ENCODE measurements at places on chromosomes 13 and 19.

GRCh38 chr13:33213797-33214196 lies 71.8 kb downstream of the STARD13 start:
- no peak for DNase-seq

GRCh38 chr13:20969182-20969581 lies 66.6 kb upstream of the XPO4 start:
- DNase-seq, result no peak

DNA sequence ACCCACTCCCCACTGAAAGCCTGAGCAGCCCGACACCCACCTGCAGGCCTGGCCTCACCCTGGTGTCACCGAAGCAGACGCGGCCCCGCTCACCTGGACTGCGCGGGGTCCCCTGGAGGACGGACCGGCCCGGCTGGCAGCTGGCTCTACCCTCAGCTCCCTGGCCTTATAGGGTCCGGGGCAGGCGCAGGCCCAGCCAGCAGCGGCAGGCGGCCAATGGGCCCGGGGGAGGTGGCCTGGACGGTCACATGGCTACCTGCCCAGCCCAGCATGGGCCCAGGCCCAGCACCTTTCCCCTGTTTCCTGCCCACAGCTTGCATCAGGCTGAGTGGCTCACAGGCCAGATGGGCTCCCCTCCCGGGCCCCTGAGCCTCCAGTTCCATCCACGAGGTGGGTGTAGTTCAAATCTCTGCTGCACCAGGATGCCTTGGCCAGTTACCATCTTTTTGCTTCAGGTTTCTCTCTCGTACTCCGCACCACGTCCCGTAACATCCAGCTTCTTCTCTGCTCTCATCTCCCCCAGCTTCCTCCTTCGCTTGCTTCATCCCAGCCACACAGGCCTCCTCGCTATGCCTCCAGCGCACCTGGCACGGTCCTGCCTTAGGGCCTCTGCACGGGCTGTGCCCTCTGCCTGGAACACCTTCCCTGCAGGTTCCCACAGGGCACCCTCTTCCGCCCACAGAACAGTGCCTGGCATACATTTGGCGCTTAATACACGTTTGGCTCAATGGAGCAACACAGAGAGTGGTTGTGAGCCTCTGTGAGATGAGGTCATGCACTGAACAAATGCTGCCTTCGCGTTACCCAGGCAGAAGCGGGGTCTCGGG lies at the start of gene PLIN4:
Gene PLIN4, minus strand, starts transcription at position 142 of the 827 bp plus-strand sequence. CDS start 214 bp downstream, outside the sequence.
- peak; percentile 91 for DNase-seq

- DNase-seq, result no peak
Observed at GRCh38 chr19:33508941-33509614, 12.5 kb downstream of the PEPD start.

GRCh38 chr19:32018014-32018413 lies 327.4 kb upstream of the ZNF507 start:
- DNase-seq, result peak; percentile 56

- no peak for DNase-seq
Observed at GRCh38 chr19:1249990-1250436, 1.6 kb downstream of the MIDN start.

- no peak for DNase-seq
Observed at GRCh38 chr13:83272076-83272475, 610.2 kb downstream of the SLITRK1 start.

DNA sequence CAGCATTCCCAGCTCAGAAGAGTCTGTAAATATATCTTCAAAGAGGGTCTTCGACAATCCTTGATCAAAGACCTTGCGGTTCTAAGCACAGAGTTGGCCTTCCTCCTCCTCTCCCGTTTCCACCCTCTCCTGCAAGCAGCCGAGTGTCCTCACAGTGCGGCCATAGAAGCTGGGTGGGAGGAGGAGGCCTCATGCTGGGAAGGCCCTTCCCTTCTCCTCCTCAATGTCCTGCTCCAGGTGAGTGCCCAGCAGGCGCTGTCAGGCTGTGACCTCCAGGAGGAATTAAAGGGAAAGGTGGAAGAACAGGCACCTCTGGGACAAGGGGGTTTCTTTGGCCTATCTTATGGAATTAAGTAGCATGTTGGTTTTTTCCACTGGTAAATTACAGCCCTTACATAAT lies 674.2 kb upstream of the ARGLU1 start:
- no peak for DNase-seq

- DNase-seq, result no peak
Observed at GRCh38 chr13:87999788-88000187, 328.6 kb downstream of the SLITRK5 start.

DNA sequence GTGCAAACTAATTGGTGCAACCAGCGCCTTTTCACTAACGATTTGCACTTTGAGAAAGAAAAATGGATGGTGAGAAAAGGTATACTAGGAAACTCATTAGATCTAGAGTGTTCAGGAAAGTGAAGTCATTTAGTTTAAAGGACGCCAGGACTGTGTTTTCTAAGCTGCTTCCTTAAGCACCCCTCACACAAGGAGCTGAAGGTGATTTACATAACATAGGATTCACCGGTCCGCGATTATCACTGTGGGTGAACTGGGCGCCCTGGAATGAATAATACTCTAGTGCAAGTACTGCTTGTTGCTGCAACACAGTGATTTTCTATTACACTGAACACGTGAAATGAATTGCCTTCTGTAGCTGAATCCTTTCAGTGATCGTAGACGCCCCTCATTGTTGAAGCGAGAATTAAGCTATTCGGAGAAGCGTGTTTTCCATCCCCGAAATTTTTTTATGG lies 2.6 kb upstream of the MAB21L1 start:
- DNase-seq, result no peak

- no peak for DNase-seq
Observed at GRCh38 chr19:35931874-35932202, 4.3 kb upstream of the LRFN3 start.

GRCh38 chr13:19056355-19056880 lies 125.2 kb downstream of the TUBA3C start:
- no peak for DNase-seq

DNA sequence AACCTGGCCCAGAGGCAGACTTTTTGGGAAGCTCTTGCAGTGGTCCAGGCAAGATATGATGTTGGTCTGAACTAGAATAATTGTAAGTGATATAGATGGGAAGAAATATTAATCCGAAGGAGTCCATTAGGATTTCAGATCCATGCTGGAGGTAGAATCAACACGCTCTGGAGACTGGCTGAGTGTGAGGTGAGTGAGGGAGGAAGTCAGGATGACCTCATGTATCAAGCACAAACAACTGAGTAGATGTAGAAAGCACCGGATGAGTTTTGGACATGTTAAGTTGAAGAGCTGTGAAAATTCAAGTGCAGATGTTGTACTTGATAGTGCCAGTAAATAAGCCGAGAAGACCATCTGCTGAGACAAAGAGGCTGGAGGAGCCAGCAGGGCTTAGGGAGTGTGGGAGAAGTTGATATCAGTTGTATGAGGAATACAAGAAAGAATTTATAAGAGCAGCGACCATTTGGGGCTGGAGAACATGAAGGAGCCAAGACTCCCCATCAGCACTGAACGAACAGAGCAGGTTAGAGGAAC lies 5.3 kb upstream of the CNMD start:
- no peak for DNase-seq

GRCh38 chr13:110580800-110581199 lies 19.3 kb upstream of the RAB20 start:
- no peak for DNase-seq

DNA sequence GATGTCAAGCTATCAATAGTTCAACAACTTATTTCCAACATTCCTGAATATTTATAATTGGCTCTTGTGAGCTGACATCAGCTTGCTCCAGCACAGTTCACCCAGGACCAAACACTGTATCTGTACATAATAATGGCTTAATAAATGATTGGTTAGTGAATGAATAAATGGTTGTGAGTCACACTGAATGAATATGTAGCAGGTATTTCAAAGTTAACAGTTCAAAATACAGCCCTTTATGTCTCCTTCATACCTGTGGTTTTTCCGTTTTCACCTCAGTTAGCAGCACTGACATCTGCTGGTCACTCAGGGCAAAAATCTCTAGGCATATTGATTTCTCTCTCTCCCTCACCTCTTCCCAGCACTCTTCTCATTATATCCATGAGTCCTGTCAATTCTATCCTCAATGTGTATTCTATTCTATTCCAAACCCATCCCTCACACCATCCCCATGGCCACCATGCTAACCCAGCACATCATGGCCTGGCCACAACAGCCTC lies 76.3 kb downstream of the PEG3 start:
- no peak for DNase-seq

- DNase-seq, result no peak
Observed at GRCh38 chr19:47243364-47243775, 12.4 kb upstream of the BBC3 start.

- DNase-seq, result no peak
Observed at GRCh38 chr13:80559944-80560343, 219.0 kb upstream of the SPRY2 start.

DNA sequence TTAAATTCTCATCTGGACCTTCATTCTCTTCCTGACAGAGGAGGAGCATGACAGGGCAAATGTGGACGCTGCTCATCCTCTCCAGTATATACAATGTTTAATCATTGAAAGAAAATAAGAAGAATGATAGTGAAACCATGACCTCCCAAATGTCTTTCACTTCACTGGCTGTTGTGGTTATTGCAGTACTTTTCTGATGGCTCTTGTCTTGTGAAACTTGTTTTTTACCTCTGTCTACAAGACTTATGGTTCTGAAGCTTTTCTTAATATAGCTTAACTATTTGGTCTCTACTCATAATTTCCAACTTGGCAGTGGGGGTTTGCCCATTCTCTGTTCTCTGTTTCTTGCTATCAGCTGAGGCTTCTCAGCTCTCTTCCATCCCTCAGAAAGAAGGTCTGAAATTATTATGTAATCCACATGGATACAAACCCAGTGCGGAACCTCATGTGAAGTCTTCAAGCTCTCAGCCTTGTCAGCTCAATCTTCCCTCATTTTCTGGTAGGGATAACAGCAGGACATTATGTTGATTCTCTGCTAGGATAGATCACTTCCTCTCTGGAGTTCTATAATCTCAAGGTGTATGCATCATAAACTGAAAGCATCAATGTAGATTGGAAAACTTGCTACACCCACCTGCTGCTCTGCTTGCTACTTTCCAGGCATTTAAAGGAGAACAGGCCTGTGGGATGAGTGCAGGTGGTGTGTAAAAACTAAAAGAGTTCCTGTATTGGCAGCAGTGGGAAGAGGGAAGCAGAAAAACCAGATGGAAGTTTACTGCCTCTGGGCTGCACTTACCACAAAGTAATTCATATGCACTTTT lies 250.3 kb upstream of the HTR2A start:
- DNase-seq, result no peak

GRCh38 chr19:35439921-35440320 lies 8.1 kb upstream of the FFAR2 start:
- no peak for DNase-seq

DNA sequence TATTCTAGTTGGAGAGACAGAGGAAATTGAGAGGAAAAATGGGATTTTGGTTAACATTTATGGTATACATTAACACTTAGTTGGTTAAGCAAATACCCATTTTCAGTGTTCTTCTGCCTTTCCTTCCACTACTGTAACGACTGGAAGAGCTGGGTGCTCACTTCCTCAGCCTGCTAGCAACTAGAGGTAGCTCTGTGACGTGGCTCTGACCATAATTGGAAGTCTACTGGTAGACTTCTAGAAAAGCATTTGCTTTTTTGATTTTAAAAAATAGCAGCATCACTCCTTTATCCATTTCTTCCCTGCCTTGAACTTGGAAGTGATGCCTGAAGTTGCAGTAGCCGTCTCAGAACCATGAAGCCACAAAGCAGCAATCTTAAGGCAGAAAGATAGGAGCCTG lies 15.9 kb downstream of the NHLRC3 start:
- DNase-seq, result no peak

DNA sequence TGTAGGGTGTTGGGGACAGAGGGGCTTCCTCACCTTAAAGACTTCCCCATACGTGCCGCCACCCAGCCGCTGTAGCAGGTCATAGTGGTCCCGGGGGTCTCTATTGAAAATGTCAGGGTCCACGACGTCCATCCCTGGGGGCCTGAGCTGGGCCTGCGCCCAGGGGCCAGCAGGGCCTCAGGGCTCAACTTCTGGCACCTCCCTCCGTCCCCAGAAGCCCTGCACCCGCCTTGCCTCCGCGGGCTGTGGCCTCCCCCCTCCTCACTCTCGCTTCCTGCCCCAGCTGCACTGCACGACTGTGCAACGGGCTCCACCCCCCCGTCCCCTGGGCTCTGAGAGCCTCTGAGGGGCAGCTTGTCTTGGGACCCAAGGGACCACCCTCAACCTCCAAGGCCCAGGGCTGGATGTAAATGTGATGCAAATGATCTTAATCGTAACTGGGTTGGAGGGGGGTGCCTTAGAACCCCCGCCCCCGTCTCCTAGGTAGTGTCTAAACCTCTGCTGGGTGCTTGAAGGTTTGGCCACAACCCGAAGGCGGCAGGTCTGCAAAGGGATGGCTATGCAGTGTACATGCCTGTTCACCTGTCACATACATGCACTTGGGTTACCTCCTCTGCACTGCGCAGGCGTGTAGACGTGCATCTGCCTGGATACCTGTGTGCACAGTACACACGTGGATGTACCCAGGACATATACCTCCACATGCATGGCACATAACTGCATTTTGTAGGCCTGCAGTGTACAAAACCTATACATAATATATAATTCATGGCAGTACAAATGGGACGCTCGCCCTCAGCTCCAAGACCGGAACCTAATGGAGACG lies at the start of gene MAP4K1:
Gene MAP4K1, minus strand, starts transcription at position 190 of the 826 bp plus-strand sequence. Its CDS starts 58 bp downstream, at position 132.
- no peak for DNase-seq

- DNase-seq, result no peak
Observed at GRCh38 chr13:52906122-52906903, 57.9 kb upstream of the PCDH8 start.

- no peak for DNase-seq
Observed at GRCh38 chr19:1387684-1388636, 4.3 kb downstream of the NDUFS7 start.

DNA sequence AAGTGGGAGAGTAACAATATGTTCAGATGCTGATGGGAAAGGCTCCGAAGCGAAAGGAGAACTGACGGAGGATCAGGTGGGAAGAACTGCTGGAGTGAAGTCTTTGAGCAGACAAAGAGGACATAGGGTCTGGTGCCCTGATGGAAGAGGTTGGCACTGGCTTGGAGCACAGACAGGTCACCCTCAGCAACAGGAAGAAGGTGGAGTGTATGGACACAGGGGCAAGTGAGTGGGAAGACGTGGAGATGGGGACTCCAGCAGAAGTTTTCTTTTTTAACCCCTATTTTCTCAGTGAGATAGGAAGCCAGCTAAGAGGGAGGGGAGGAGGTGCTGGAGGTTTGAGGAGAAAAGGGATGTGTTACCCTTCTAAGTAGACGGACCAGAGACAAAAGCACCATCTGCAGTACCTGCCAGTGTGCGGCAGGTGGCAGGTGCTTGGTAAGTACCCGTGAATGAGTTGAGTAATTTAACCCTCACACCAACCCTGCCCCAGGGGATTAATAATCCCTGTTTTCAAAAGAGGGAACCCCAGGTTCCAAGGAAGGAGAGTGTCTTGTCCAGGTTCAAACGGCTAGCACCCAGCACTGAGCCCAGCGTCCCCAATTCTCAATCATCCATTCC lies 11.2 kb downstream of the HAS1 start:
- DNase-seq, result no peak

GRCh38 chr13:94568443-94568842 lies 27.5 kb downstream of the TGDS start:
- no peak for DNase-seq

GRCh38 chr13:53191091-53191490 lies 162.5 kb downstream of the OLFM4 start:
- no peak for DNase-seq

- no peak for DNase-seq
Observed at GRCh38 chr19:19107654-19108053, 30.6 kb downstream of the TMEM161A start.

- DNase-seq, result no peak
Observed at GRCh38 chr13:110149036-110149435, 157.9 kb downstream of the COL4A1 start.
